CD4-positive, alpha-beta T cell treated with Interleukin-1 beta for 1 hour (primary cell): ENCODE measurements at places on chromosomes 2 and 18.

GRCh38 chr2:61266632-61267505, 104.9 kb downstream of the C2orf74 start:
- no peak for DNase-seq

GRCh38 chr2:72142570-72143440, 4.9 kb downstream of the CYP26B1 start:
- no peak for DNase-seq

- DNase-seq: peak; percentile 12
These were observed 18.5 kb upstream of the CCDC93 start for GRCh38 chr2:118032169-118033013.

GRCh38 chr2:227877421-227878310, 6.2 kb downstream of the DAW1 start:
- no peak for DNase-seq

DNA sequence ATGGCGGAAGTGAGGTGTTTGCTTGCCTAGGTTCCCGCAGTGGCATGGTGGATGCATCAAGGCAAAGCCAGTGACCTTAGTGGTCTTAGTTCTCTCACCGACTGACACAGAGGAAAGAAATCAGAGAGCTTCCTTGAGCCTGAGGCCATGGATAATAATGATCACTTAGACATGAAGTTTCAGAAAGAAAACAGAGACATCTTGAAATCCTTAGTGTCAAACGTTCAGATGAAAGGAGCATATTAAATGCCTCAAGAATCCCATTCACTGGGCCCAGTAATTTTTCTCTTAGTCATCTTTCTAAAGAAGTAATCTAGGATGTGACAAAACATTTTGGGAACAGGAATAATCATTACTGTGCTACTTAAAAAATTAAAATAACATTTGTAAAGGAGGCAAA, 35.2 kb downstream of the COPS8 start:
- DNase-seq: no peak

GRCh38 chr18:59057493-59057795, 82.2 kb upstream of the SEC11C start:
- DNase-seq: no peak

- DNase-seq: no peak
These were observed 84.0 kb downstream of the ZBTB7C start for GRCh38 chr18:48325115-48325665.

GRCh38 chr2:76506538-76506937, 795.8 kb upstream of the GCFC2 start:
- no peak for DNase-seq

- no peak for DNase-seq
These were observed 82.0 kb upstream of the RANBP2 start for GRCh38 chr2:108637304-108637669.

DNA sequence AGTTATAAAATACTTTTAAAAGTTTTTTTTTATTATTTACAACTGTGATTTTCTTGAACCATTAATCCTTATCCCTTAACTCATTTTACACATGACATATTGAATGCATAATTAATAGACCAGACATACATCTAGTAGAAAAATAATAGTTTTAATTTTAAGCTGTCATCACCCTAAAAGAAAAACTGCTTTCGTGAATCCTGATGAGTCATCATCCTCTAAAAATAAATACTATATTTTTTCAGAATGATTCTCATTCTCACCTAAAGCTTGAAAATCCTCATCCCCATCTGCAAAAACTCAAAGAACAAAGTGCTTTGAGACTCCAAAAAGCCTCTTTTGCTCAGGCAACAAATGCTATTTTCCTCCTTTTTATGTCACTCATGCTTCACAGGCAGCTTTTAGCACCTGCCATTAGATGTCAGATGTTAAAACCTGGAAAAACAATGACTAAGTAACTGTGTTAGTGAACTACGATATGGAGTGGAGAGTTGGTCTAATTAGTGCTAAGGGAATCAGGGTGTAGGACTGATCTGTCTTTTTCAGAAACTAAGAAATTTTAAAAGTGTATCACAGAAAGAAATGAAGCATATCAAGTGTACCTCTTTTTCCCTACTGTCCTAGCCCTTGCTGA, 297.6 kb downstream of the TMX3 start:
- no peak for DNase-seq

DNA sequence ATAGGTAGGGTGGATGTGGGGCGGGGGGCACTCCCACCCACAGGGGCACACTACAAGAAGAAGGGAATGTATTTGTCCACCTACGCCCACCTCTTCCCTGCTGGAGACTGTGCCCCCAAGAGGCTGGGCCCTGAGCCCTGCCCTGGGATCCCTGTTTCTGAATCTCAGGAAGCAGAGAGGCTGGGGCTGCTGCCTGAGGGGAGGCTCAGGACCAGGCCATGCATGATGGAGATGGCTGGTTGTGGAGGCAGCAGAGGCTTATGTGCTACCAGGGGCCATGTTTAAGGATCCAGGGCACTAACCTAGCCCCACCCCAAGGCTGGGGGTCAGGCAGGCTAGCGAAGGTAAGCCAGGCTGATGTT, 81.1 kb upstream of the OTOF start:
- no peak for DNase-seq

DNA sequence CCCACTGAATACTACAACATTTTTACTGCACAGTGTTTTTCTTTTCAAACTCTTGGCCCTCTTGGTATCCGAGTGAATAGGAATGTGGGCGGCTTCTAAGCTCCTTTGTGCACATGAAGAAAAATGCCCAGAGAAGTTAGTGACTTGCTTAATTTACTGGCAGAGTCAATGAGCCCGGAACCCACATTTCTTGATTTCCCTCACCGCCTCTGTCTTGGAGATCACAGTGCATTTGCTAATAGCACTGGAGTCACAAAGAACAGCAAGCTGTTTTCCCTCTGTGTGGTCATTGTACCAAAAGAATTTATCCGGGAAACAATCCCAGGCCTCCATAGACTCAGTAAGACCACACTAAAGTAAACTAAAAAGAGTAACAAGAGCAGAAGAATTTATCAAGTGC, 18.9 kb downstream of the STON1 start:
- no peak for DNase-seq

GRCh38 chr2:192687015-192687414, 492.3 kb upstream of the TMEFF2 start:
- DNase-seq: no peak

DNA sequence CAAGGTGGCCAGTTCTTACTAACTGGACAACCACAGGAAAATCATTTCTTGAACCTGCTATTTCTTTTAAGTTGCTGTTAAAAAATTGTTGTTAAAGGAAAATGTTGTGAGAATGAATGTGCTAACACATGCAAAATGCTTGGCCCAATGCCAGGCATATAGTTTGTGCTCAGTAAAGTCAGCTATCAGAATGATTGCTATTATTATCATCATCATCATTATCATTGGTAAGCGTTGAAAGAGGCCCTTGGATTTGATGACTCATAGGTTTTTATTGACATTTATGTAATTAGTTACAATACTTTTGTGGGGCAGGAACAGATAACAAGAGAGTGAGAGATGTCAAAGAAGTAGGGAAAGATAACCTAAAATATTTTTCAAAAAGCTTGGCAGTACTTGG, 394.2 kb upstream of the ZEB2 start:
- DNase-seq: no peak

- DNase-seq: no peak
These were observed 124.7 kb downstream of the CABLES1 start for GRCh38 chr18:23259701-23260681.

GRCh38 chr2:20578895-20579825, 71.7 kb downstream of the HS1BP3 start:
- no peak for DNase-seq

DNA sequence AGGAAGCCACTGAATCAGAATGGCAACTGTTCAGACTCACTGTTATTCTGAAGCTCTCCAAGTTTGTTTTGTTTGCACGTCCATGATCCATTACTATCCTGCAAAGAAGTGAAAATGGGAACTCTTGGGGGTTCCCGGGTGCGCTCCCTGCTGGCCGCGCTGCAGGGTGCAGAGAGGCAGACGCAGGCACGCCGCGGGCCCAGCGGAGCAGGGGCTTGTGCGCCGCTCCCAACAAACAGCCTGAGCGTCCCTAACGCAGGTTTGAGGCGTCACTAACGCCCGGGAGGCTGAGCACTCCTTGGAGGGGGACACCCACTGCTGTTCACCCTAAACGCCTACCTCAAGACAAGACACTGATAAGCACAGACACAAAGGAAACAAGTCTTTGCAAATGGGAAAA, 14.3 kb upstream of the PIEZO2 start:
- DNase-seq: no peak

- DNase-seq: no peak
These were observed 28.0 kb downstream of the DIPK1C start for GRCh38 chr18:74429096-74429495.

DNA sequence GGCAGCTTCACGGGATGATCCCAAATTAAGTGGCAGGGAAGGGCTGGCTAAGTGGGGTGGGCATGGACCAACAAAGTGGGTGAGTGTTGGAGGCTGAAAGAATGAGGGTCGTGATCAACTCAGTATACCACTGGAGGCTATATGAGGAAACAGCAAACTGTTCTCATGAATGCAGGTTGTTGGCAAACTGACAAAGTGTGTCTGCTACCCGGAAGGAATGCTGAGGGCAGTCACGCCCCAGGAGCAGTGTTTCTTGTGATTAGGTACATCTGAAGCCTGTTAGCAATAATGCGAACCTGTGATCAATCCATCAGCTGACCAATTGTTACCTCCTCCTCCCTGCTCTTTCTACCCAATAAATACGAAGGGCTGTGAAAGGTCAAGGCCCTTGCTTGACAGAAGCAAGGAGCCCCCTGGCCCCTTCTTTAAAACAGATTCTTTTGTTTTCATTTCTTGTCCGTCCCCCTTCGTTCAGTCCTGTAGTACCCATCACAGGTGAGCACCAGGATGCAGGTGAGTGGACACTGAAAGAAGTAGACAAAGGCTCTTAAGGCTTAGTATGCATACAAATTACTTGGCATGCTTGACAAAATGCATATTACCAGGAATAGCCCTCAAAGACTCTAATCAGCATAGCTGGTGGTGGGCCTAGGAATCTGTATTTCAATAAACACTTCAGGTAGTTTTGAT, 67.9 kb downstream of the LOXHD1 start:
- DNase-seq: no peak

GRCh38 chr2:100730290-100730868, 89.6 kb upstream of the NPAS2 start:
- DNase-seq: peak; percentile 21

DNA sequence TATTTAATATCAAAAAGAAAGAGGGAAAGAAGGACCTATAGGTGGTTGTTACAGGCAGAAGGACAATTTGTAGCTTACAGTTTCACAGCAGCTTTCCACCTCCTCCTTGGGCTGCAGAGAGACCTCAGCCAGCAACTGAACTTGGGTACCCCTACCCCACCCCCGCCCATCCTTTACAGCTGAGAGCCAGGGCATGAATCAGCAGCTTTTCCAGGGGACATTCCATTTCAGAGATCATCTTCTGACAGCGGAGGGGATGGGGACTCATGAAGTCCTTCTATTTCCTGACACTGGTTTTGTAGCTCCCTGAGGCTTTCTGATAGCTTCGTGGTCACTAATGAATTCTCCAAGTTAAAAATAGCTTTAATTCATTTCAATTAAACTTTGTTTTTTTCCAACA, 96.4 kb downstream of the ITGB1BP1 start:
- DNase-seq: no peak

GRCh38 chr2:219433666-219434467, 776 bp upstream of the SPEG start:
- peak; percentile 8 for DNase-seq

GRCh38 chr2:96117701-96118588, 1.6 kb upstream of the ADRA2B start:
- DNase-seq: no peak

- DNase-seq: no peak
These were observed 44.5 kb downstream of the METTL8 start for GRCh38 chr2:171389325-171389724.

DNA sequence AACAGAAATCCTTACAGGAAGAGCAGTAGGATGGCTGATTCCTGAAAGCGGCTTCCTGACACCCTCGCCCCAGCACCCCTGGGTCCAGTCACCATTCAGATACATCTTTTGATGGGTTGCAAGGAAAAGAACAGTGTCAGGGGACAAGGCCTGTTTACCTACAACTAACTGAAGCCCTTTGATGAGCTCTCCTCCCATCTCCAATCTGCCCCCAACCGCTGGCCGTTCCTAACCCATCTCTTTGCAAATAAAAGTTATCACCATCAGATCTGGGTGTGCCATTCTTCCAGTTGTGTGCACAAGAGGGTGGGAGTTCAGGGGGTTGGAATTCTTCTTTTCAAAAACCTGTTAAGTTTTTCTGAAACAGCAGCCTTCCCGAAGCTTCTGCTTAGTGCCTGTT, 48.9 kb downstream of the ARL4C start:
- DNase-seq: no peak

DNA sequence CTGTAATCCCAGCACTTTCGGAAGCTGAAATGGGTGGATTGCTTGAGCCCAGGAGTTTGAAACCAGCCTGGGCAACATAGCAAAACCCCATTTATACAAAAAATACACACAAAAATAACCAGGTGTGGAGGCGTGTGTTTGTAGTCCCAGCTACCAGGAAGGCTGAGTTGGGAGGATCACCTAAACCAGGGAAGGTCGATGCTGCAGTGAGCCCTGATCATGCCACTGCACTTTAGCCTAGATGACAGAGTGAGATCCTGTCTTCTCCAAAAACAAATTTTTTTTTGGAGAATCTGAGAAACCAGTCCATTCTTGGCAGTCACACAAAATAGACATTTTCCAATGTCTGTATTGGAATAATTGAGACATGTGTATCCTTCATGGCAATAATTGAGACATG, 46.8 kb downstream of the RAB27B start:
- DNase-seq: no peak

DNA sequence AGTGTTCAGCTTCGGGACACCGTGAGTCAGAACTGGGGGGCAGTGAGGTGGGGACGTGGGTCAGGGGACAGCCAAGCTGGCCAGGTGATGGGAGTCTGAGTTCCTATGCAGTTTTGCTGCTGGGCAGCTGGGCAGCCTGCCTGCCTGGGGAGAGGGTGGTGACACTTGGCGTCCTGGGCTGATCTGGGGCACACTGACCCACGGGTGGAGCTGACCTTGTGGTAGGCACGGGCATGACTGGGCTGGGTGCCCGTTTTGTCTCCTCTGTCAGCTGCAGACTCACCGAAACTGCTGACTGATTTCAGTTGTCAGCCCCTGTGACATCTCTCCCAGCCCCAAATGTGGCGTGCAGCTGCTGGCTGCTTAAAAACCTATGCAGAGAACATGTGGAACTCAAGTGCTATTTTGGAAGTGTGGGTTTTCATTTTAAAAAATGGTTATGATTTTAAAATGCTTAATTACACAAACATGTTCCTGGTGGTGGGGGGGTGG, 32.6 kb upstream of the E2F6 start:
- DNase-seq: no peak

- no peak for DNase-seq
These were observed 139.4 kb downstream of the NBAS start for GRCh38 chr2:15421753-15422152.

DNA sequence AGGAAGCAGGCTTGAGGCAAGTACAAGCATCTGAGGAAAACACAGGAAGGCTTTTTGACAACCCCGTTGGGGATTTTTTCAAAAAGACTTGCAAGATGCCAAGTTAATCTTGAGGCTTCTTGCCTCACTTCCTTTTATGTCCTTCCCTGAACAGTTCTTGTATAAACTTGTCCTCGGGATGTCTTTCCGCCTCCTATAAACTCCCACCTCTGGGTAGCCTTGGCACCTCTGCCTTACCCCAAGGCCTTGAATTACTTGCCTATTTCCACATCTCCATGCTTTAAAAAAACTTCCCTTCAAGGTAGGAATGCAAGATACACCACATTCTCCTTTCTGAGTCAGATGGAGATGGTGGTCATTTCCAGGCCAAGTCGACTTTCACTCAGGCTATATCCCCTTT, 106.4 kb upstream of the RBBP8 start:
- DNase-seq: no peak
